ENCODE measurements at places on chromosomes 5 and 9.

DNA sequence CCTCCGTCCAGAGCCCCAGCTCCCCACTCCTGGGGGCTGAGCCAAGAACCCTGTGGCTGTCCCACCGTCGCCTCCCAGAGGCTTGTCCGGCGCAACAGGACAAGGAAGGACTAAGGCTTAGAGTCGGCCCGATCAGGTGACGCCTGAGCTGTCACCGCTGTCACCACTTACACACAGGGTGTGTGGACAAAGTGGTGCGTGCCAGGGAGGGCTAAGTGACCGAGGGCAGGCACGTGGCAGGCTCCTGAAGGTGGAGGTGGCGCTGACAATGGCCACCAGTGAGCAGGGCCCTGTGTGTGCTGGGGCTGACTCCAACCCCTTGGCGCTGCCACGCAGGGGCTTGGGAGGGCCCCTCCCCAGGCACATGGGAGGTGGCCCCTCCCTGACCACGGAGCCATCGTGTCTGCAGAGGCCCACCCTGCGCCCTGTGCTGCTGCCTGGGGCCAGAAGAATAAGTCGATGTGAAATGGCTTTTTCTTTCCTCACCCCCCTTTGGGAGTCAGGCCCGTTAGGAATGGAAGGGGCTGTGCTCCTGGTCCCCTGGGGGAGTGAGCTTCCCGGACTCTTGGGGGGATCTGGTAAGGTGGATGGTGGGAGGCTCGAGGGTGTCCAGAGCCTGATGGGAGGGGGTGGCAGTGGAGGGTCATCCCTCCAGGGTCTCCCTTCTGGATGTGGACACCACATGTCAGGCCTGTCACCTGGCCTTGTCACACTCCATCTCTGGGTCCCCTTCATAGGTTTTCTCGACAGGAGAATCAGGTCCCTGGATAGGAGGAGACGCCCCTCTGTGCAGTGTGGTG is 2.6 kb upstream of the GPSM1 start:
- DNase-seq, result no peak

DNA sequence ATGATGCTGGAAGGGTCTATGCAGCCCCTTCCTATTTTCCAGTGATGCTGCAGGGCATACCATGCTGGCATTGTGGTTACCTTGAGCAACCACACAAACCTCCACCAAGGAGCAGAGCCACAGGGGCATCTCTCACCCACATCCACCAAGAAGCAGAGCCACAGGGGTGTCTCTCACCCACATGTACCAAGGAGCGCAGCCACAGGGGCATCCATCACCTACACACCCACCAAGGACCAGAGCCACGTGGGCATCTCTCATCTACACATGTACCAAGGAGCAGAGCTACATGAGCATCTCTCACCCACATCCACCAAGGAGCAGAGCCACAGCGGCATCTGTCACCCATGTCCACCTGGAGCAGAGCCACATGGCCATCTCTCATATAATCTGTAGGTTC is 8.8 kb upstream of the GM2A start:
- DNase-seq, result no peak

GRCh38 chr9:38138276-38138675 is 69.2 kb upstream of the SHB start:
- no peak for DNase-seq

GRCh38 chr5:64978546-64978945 is 209.8 kb downstream of the CWC27 start:
- DNase-seq, result no peak

GRCh38 chr5:149700347-149700746 is 29.8 kb upstream of the PPARGC1B start:
- no peak for DNase-seq

DNA sequence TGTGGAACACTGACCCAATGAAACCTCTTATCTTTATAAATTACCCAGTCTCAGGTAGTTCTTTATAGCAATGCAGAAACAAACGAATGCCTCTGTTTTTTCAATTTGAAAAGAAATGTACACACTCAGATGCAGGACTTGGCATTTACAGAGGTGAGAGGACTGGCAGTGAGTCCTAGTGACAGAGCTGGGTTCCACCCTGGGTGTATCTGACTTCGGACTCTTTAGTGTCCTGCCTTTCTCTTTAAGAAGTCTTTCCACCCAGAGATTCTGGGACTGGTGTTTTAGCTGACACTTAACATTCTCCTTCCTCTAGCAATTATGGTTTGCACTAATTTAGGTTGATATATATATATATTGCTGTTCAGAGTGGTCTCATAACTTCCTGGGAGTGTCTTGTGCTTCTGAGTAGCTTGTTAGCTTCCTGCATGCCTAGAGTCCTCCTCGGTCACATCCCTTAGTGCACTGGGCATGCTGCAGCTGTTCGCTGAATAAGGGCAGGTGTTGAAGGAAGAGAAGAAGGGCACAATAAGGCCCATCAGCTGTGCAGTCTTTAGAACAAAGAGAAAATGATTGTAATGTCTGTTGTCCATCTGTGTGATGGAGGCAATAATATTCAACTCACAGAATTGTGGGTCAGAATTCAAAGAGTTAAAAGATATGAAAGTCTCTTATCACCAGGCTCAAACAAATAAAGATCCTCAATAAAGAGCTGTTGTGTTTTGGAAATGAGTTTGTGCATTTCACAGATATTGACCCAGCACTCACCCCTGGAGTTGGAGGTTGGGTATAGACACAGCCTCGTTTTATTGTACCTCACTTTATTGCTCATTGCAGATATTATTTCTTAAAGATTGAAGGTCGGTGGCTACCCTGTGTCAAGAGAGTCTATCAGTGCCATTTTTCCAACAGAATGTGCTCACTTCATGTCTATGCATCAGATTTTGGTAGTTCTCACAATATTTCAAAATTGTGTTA is 187.1 kb downstream of the TRIM32 start:
- DNase-seq, result no peak

GRCh38 chr9:38761339-38761738 is 41.4 kb upstream of the FAM240B start:
- no peak for DNase-seq

GRCh38 chr5:115796656-115797055 is 19.8 kb downstream of the CDO1 start:
- no peak for DNase-seq

DNA sequence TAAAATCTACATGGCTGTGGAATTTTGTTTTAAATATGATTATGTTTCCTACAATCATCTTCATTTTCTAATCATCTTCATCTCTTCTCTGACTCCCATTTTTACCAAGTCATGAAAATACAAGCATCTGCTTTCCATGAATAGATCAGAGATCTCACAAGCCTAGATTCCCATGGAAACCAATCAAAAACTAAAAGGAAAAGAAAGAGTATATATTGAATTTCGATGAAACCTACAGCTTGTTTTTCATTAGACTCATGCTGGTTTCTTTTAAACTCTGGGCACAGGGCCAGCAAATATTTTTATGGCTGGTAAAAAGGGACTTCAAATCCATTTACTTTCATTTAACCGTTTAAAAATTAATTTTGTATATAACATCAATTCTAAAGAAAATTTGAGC is 51.2 kb downstream of the INVS start:
- DNase-seq, result no peak

- DNase-seq, result no peak
Measured at GRCh38 chr9:37619806-37620205, 27.4 kb upstream of the TOMM5 start.

DNA sequence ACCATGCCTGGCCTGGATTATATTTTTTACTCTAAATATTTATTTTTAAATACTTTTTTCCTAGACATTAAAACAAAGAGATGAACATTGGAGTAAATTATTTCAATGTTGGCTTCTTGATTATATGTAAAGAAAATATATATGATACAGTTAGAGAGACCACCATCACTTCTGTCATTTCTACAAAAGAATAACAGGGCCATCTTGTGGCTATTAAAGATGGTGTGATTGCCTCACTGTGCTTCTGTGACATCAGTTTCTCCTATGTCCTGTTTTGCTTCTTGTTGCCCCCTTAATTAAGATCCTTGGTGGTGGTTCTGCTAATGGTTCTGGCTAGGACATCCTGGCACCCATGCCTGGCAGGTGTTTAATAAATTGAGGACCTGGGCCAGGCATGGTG is 32.9 kb downstream of the NDFIP1 start:
- no peak for DNase-seq

DNA sequence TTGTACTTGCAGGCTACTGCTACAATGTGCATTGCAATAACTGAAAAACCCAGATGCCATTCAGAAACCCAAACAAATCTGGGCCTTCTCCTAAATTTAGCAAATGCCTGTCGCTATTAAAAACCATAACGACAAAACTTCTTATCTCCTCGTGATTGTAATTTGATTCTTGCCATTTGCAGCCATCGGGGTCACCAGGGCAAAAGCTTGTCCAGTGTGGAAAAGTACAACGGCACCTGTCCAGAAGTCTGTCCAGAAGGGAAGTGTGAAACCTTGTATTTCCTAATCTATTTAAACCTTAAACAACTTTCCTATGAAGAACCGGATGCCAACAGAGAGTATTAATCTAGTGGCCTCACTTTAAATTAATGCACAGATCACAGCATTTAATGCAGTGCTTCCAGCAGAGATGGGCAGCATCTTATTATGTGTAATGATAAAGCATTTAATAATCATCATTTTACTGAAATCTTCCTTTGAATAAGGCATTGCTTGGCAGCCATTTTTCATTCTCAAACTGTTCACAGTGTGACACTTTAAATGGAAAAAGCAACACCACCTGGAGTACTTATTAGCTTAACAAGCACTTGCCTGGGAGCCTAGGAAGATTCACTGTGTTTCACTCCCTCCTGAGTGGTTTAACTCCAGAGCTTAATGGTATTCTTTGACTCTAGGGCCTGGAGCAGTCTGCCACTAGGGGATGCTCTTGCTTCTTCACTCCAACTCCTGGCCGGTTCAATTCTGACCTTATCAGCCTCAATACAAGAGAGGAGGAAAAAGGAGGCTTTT is 4.9 kb upstream of the C7 start:
- no peak for DNase-seq

DNA sequence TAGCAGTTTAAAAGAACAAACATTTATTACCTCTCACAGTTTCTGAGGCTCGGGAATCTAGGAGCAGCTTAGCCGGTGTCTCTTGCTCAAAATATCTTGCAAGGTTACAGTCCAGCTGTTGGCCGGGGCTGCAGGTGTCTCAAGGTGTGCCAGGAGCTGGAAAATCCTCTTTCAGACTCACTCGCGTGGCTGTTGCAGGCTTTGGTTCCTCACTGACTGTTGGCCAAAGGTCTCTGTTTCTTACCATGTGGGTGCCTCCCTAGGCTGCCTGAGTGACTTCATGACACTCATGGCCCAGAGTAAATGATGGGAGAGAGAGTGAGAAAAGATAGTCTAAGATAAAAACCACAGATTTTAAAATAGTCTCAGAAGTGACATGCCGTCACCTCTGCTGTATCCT is 43.8 kb downstream of the AOPEP start:
- no peak for DNase-seq

Data from stimulated activated CD4-positive, alpha-beta T cell treated with anti-CD3 and anti-CD28 coated beads, Interleukin-1b, Interleukin-23, amount 100 ng/mL, for 1 hour (primary cell).